Placental pericyte (primary cell): ENCODE measurements at places on chromosomes 6 and 20. TPM values are rescaled to one million over a fixed set of nuclear protein-coding genes. Genes with fewer than 3 reads are reported as not detected.

CST5 gene
- total RNA-seq, result not detected in 2 replicates

FAM162B gene
- total RNA-seq, result 25.5 TPM in 1 of 2 replicates, not detected in the other

TRERF1 gene
- total RNA-seq, result 2.4 and 13.6 TPM in 2 replicates

MICB gene
- 22.5 and 49.2 TPM in 2 replicates for total RNA-seq

DZANK1 gene
- total RNA-seq, result 1.3 and 1.7 TPM in 2 replicates

NRSN1 gene
- not detected in 2 replicates for total RNA-seq

ZDHHC14 gene
- total RNA-seq, result 1.1 and 3.7 TPM in 2 replicates

FBXO5 gene
- 5.7 and 38.9 TPM in 2 replicates for total RNA-seq

TPD52L1 gene
- 0.29 and 1.3 TPM in 2 replicates for total RNA-seq

SAYSD1 gene
- 7.9 and 15.2 TPM in 2 replicates for total RNA-seq

IGF2R gene
- total RNA-seq, result 118 and 235 TPM in 2 replicates

MRPS10 gene
- 24.1 and 59.3 TPM in 2 replicates for total RNA-seq

CRISP3 gene
- total RNA-seq, result not detected in 2 replicates

C6orf15 gene
- not detected in 2 replicates for total RNA-seq

LBP gene
- total RNA-seq, result not detected in 2 replicates

C20orf141 gene
- not detected in 2 replicates for total RNA-seq

KCNK17 gene
- total RNA-seq, result not detected in 2 replicates
